ENCODE measurements at places on chromosomes 16 and 17.

DNA sequence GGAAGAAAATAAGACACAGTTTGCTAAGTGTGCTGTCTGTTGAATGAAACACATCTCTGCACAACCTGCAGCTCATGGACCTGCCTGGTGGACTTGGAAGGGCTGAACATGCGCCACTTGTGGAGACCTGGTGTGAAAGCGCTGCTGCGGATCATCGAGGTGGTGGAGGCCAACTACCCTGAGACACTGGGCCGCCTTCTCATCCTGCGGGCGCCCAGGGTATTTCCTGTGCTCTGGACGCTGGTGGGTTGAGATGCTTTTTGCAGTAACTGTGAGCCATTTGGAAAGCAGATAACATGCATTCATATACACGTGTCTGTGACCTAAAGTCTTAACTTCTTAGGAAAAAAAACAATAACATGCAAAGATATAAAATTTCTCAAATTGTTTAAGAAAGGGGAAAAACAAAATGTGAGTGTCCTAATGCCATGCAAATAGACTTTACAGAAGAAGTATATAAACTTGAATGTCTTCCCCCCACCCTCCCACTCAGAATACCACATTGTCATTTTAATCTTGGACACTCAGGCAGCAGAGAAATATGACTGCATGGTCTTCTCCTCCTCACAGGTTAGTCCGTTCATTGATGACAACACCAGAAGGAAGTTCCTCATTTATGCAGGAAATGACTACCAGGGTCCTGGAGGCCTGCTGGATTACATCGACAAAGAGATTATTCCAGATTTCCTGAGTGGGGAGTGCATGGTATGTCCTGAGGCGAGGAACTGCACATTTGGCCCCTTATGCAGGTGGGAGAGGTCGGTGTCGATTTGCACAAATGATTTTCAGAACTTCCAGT lies 65.6 kb downstream of the SEC14L1 start:
- no peak for DNase-seq

DNA sequence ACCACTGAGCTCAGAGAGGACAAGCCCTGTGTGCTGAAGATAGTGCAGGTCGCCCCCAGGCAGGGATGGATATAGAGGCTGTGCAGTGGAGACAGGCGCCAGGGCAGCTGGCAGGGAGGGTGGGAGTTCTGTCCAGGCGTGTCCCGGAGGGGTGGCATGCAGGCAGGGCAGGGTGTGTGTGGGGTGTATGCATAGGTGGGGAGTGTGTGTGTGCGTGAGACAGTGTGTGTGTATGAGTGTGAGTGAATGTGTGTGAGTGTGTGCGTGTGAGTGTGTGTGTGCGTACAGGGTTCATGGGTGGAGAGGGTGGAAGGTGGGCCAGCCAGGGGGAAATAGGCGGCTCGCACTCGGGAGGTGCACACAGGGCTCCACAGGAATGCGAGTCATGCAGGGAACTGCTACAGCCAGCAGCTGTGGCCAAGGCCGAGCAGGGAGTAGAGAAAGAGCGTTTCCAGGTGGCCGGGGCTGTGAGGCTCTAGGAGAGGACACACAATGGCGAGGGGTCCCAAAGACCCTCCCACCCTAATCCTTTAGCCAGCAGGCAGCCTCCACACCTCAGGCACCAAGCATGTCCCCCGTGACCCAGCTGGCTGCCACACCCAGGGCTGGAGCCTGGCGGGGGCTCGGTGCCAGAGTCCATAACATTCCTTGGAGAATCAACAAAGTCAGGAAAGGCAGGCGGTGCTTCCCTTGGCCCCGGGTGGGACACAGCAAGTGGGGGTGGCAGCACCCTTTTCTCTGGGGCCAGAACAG lies 4.6 kb downstream of the PLCD3 start:
- DNase-seq = no peak

DNA sequence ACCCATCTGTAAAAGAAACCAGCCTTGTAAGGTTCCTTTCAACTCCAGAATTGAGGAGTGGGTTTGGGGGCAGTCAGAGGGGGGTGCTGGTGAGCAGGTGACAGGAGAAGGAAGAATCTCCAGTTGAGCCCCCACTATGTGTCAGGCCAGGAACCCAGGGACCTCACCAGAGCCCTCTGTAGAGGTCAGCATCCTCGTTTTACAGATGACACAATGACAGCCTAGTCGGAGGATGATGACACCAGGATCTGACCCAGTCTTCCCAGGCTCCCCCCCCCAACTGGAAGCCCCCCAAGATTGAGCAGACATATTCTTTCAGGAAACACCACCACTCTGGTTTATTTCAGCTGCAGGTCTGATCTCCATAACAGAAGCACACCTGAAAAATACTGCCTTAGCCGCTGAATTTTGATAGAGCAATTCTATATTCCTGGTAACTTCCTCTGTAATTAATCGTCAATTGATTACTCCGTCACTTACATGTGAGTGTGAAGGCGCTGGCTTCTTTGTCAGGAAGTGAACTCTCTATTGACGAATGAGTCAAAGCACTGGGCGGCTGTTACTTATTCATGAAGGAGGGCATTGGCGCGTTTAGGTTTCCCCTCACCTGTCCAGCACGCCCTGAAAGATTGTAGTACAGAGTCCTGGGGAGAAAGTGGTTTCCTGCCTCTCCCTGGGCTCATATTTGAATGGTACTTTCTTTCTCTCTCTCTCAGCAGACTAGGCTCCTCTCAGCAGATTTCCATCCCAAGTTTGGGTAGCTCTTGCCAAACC lies 21.2 kb downstream of the SOCS3 start:
- no peak for DNase-seq

DNA sequence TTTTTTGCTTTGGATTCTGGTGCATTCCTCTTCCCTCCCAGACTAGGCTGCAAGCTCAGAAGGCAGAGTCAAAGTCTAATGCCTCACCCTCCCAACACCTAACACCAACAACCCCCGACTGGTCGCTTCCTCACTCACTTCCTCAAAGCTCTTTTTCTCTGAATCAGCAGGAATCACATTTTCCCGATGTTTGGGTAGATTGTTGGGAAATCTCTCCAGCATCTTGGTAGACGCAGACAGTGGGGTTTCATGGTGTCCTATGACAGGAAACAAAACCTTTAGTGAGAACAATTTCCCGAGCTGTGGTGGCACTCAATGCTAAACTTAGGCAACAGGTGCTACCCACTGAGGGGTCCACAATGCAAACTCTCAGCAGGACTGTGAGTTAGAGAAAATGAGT lies 39.9 kb upstream of the ICAM2 start:
- DNase-seq = no peak

DNA sequence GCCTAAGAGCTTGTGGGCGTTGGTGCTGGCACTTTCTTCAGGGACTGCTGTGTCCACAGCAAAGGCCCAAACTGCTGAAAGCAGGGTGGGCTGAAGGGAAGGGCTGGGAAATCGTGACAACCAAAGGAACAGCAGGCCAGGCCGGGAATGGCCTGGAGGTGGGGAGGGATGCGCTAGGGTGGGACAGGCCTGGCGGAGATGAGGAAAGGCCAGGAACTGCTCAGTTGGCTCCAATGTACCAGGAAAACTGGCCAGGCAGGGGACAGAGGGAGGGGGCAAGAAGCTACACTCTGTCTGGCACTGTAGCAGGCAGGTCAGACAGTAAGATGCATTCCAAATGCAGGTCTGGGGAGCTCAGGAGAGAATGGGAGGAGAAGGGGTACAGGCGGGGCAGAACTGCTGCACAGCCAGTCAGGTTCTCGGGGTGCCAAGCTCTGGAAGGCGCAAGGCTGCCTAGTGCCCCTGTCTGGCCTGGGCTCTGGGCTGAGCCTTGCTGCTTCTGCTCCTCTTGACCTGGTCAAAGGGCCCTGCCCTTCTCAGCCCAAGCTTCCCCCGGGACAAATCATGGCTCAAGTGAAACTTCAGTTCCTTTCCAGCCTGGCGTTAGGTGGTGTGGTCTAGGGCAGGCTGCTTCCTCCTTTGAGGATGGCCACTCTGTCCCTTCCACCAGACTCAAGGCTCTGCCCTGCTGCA lies 7.3 kb downstream of the PNMT start:
- no peak for DNase-seq

GRCh38 chr17:50303051-50303450 lies 28.8 kb downstream of the TMEM92 start:
- DNase-seq = no peak

DNA sequence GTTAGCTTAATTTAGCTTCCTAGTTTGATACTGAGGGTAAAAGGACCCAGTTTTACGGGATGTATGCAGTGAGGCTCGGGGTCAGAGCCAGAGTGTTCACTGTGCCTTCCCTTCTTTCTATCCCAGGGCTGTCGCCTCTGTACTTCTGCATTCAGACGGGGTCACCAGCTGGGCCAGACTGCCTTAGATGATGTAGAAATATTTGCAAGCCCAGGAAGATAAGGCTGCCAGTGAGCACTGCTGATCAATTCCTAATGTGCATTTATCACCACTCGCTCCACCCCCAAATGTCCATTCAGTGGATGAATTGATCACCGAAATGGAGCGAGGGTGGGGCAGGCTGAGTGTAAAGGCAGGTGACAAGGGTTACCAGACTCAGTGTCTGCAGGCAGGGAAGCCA lies 9.1 kb downstream of the SHISA6 start:
- no peak for DNase-seq

DNA sequence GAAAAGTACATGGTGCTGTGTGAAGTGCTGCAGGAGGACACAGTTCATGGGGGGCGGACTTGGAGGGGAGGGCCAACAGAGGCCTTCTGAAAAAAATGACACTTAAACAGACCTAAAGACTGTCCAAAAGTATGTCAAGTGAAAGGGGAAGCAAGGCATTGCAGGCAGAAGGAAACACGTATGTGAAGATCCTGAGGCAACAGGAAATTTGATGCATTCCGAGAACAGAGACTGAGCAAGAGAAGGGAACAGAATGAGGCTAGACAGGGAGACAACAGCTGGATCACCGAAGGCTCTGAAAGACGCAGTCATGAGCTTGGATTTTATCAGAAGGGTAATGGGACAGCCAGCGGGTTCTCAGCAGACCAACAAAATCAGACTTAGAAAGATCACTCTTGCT lies 1.1 kb downstream of the IFT20 start:
- no peak for DNase-seq

DNA sequence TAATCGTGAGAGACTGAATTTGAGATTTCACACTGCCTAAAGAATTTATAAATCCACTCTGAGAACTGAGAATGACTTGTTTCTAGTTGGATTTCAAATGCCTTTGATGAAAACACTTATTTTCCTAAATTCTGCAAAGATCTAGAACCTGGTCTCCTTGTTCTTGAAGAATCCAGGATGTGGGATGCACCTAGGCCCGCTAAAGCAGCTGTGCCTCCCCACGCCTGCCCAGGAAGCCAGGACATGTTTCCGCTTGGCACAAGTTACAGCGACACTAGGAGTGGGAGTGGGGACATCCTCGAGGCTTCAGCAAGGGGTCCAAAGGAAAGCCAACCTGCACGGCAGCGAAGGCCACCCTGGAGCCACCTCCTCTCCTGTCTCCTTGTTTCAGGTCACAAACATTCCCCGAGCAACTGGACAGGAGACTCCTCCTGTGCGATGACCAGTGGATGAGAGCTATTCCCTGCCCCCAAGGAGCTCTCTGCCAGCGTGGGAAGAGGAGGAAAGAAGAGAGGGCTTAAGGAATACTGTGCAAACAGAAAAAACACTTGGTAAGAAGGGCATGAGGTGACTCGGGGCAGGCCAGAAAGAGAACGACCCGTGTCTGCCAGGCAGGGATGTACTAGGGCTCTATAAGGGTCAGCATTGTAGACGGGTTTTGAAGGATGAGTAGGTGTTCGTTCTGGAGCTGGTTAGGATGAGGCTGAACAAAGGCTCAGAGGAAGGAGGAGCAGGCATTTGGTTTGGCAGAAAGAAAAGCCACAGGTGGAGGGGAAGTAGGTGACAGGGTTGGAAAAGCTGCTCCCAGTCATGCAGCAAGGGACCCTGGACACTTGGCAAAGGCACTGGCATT lies 11.1 kb downstream of the VAC14 start:
- no peak for DNase-seq

- DNase-seq = no peak
These were observed 25.8 kb downstream of the GINS3 start for GRCh38 chr16:58418026-58418425.

DNA sequence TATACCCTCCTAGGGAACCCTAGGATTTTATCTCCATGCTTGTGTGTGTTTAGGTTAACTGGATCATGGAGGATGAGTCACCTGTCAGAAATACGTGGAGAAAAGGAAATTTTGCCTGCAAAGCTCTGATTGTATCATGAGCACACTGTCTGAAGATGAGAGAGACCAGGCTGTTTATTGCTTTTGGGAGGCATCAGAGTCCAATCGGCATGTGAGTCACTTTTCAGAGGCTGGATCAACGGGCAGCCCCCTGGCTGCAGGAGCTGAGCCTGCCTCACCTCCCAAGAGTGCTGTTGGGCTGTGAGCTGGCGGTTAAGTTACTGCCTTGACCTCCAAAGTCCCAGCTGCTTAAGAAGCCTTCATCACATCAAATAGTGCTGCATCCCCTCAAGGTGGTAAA lies 41.5 kb upstream of the MED9 start:
- DNase-seq = no peak

GRCh38 chr17:61579961-61580360 lies 11.1 kb downstream of the NACA2 start:
- no peak for DNase-seq

DNA sequence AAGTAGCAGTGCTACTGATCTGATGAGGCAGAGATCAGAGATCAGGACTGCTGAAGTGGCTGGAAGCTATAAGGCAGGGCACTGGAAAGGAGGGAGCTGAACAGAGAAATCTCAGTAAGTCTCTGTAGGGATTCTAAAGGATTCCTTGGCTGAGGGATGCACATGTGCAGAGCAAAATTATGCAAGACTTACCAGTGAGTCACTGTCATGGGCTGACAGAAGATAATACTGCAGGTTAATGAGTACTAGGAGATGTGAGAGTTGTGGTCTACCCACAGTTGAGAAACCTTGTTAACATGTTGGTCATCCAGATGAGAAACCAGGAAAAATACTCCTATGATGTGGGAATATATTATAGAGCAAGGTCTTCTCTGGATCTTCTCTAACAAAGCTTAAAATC lies 378.1 kb downstream of the HAPSTR1 start:
- no peak for DNase-seq

DNA sequence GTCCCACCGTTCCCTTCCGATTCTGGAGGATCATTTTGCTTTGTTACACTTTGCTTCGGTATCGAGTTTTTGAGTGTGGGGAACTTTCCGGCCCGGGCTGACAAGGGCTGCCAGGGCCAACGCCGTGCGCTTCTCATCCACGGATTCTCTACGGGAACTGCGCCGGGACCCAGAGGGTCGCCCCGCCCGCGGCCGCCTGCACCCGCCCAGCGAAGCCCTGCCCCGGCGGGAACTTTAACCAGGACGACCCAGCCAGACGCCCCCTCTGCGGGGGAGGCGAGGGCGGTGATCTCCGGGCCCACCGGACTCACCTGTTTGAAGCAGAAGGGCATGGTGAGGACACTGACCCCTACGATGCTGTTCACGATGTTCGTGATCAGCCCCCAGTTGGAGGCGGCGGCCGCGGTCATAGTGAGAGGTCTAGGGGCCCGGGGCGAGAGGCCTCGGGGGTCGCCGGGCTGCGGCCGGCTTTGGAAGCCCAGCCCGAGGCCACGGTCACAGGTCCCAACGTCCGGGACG lies 536 bp downstream of the SLC38A10 start:
- DNase-seq = no peak

GRCh38 chr16:6059671-6060070 lies 962.1 kb upstream of the EEF2KMT start:
- no peak for DNase-seq

Measured in head of caudate nucleus (tissue), 42 donors.